ENCODE measurements at places on chromosomes 1 and 21. TPM values are rescaled to one million over a fixed set of nuclear protein-coding genes. Genes with fewer than 3 reads are reported as not detected.

Gene RNU1-4
- total RNA-seq: 1,638 TPM

Gene CELA3B
- total RNA-seq: not detected

Gene KANK4
- total RNA-seq: 21.5 TPM

Gene COQ8A
- 57.2 TPM for total RNA-seq

Gene RAB25
- 138 TPM for total RNA-seq

DNA sequence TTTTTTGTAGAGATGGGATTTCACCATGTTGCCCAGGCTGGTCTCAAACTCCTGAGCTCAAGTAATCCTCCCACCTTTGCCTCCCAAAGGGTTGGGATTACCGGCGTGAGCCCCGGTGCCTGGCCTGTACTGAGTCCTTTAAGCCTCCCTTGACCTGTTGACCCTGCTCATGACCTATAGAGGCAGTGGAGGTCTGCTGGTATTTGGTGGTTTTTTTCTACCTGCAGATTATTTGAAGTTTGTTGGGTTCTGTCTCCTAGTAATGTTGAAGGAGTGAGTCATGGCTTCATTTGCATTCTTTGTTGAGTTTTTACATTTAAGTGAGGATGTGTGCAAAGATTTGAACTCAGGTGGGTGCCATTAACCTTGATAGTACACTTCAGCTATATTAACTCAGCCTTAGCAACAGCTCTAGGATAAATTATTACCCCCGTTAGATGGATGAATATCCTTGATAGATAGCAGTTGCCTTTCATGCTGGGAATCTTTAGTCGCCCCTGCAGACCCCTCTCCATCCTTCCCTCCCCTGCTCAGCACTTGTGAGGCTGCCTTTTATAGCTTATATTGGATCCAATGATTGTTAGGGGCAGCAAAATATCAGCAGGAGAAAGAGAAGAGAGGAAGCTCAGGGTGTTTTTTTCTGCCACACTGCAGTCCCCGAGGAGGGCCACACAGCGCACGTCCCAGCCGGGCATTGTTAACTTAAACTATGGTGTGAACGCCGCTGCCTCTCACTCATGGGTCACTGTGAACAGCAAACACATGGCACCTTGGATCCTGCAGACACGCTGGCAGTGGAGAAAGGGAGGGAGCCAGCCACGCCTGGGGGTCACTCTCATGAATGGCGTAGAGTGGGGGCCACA, 14.9 kb upstream of the NPPB start:
- no peak for DNase-seq
- H3K27me3 ChIP-seq: no peaks in the 10 kb centered on the region
- H3K4me1 ChIP-seq: no peaks in the 10 kb centered on the region

- H3K4me1 ChIP-seq: peaks cover 22% of the 10 kb centered on the region
- peak overlapping the region; percentile 37 for H3K27ac ChIP-seq
- H3K36me3 ChIP-seq: no peaks in the 10 kb centered on the region
- peak overlapping the region; percentile 88 for H3K4me3 ChIP-seq
Measured at GRCh38 chr1:224433041-224433691, 1.4 kb downstream of the WDR26 start.

DNA sequence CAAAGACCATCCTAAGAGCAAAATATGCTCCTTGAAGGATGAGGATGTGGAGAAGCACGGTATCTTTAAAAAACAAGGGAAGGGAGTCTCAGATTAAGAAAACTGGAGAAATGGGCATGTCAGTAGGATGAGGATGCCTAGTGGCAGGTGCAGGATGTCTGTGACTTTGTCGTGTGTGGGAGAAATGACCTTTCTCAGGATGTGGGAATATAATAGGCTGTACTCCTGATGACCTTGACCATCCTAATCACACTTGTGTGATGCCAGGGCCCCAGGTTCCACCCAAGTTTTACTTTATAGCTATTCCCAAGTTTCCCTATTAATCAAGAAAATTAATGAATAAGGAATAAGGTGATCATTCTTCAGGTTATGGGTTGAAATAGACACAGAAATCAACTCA, 12.9 kb downstream of the C1orf116 start:
- no peak overlapping the region for H3K4me3 ChIP-seq
- peak overlapping the region; percentile 64 for H3K27ac ChIP-seq
- H3K27me3 ChIP-seq: no peaks in the 10 kb centered on the region

- H3K27me3 ChIP-seq: no peaks in the 10 kb centered on the region
- no peak overlapping the region for H3K4me3 ChIP-seq
- DNase-seq: no peak
- no peaks in the 10 kb centered on the region for H3K4me1 ChIP-seq
Measured at GRCh38 chr1:22841860-22842281, 130.8 kb downstream of the LACTBL1 start.

GRCh38 chr1:224266105-224266914, 63.7 kb downstream of the NVL start:
- no peak overlapping the region for H3K4me3 ChIP-seq
- no peak overlapping the region for H3K27ac ChIP-seq
- H3K27me3 ChIP-seq: no peaks in the 10 kb centered on the region
- H3K36me3 ChIP-seq: no peaks in the 10 kb centered on the region
- H3K4me1 ChIP-seq: no peaks in the 10 kb centered on the region

GRCh38 chr1:10242811-10243210, 32.4 kb downstream of the KIF1B start:
- H3K4me3 ChIP-seq: no peak overlapping the region
- H3K27me3 ChIP-seq: no peaks in the 10 kb centered on the region
- no peaks in the 10 kb centered on the region for H3K36me3 ChIP-seq
- H3K4me1 ChIP-seq: no peaks in the 10 kb centered on the region

DNA sequence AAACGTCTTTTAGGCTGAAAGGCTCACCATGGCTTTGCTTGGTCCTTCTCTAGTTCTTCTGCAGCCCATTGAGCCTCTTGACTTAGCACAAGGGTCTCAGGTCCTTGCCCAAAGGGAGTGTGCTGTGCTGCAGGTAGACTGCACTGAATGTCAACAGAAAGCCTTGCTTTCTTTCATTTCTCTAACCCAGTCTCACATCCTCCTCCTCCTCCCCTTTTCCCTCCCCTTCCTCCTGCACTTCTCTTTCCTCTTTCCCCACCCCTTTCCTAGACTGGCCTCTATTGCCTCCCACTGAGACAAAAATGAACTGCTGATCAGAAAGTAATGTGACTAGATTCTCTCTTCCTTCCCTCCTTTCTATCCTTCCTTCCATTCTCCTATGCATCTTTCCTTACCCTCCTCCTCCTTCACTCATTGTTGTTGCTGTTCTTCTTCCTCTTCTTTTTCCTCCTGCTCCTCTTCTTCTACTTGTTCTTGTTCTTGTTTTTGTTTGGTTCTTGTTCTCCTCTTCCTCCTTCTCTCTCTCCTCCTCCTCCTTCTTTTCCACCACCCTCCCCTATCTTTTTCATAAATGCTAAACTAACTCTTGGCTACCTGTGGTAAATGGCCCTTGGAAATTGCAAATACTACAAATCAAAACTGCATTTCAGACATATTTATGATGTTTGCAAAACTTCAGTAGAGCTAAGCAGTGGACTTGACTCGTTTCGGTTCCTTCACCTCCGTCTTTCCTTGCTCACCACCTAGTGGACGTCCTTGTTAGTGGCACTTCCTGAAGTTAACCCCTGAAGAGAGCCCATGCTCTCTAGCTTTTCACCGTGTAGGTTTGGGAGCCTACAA, at the start of gene SELL:
Gene SELL (minus strand): TSS at position 152 of the 840 bp plus-strand sequence. CDS start 122 bp downstream, at position 30.
- peak; percentile 74 for DNase-seq
- no peaks in the 10 kb centered on the region for H3K27me3 ChIP-seq
- H3K36me3 ChIP-seq: no peaks in the 10 kb centered on the region
- H3K4me3 ChIP-seq: no peak within 1 kb of the TSS

DNA sequence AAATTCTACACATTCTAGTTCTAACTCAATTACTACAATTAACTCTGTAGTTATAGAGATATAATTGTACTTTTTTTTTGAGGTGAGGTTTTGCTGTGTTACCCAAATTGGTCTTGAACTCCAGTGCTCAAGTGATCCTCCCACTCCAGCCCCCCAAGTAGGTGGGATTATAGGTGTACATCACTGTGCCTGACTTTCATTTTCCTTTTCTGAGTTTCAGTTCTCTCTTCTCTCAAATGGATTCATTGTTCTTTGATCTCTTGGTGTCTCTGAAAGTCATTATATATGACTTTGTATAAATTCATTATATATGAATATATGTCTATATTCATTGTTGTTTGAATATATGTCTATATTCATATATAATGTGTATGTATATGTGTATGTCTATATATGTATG, 74.0 kb upstream of the GALNT2 start:
- H3K4me3 ChIP-seq: no peak overlapping the region
- no peak overlapping the region for H3K27ac ChIP-seq
- no peaks in the 10 kb centered on the region for H3K36me3 ChIP-seq
- DNase-seq: no peak
- no peaks in the 10 kb centered on the region for H3K27me3 ChIP-seq

GRCh38 chr1:51686450-51686849, 69.6 kb downstream of the OSBPL9 start:
- DNase-seq: no peak
- no peak overlapping the region for H3K27ac ChIP-seq
- H3K36me3 ChIP-seq: no peaks in the 10 kb centered on the region
- H3K27me3 ChIP-seq: no peaks in the 10 kb centered on the region
- peaks cover 18% of the 10 kb centered on the region for H3K4me1 ChIP-seq
- no peak overlapping the region for H3K4me3 ChIP-seq

GRCh38 chr1:147722124-147722523, 38.3 kb downstream of the GJA5 start:
- no peak overlapping the region for H3K4me3 ChIP-seq
- H3K27ac ChIP-seq: no peak overlapping the region
- H3K27me3 ChIP-seq: no peaks in the 10 kb centered on the region
- no peak for DNase-seq
- peaks cover 10% of the 10 kb centered on the region for H3K4me1 ChIP-seq
- H3K36me3 ChIP-seq: no peaks in the 10 kb centered on the region

DNA sequence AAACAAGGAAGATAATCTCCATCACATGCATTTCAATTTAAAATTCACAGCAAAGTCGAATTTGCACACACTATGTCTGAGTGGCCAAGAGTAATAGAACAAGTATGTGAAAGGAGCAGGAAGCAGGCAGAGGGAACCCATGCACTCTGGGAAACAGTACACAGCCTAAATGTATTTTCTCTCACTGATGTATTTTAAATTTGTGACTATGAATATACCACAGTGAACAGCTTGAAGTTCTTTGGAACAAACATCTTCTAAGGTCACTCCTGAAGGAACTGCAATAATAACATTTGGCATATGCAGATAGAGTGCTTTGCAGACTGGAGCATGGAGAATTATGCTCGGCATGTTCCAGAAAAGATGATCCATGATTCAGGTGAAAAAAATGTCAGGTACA, 223.1 kb upstream of the PKN2 start:
- H3K27ac ChIP-seq: no peak overlapping the region
- H3K4me1 ChIP-seq: no peaks in the 10 kb centered on the region
- H3K4me3 ChIP-seq: no peak overlapping the region
- no peaks in the 10 kb centered on the region for H3K27me3 ChIP-seq
- H3K36me3 ChIP-seq: no peaks in the 10 kb centered on the region

DNA sequence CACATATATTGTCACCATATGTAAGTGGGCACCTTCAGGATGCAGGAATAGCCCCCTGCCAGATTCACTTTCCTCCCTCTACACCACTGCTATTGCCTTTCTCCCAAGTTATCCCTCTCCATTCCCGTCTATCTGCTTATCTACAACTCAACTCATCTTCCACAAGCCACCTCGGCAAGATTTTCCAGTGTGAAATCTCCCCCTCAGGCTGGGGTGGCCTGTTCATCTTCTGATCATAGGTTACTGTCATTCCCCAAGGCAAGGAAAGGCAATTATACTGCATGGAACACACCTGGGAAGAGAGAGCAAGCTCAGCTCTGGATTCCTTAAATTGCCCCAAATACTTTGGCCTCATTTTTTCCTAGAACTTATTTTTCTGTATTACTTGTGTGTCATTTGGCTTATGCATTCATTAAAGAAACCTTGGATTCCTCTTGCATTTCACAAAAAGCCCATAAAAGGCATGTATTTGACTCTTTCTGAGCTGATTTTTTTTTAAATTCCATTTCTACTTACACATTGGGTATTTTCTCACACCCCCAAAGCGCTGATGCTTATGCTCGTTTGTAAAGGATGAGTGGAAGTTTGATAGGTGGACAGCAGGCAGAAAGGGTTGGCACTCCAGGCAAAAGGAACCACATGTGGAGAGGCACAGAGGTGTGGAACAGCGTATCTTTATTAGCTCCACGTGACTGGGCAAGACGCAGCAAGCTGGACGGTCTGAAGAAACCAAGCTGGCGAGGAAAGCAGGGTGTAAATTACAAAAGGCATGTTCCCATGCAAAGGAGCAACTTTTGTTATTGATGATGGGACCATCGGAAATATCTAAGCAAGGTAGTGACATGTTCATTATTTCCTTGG, 169.7 kb upstream of the RAB4A start:
- DNase-seq: no peak
- no peak overlapping the region for H3K4me3 ChIP-seq
- peaks cover 19% of the 10 kb centered on the region for H3K4me1 ChIP-seq
- H3K27me3 ChIP-seq: no peaks in the 10 kb centered on the region
- H3K27ac ChIP-seq: no peak overlapping the region

DNA sequence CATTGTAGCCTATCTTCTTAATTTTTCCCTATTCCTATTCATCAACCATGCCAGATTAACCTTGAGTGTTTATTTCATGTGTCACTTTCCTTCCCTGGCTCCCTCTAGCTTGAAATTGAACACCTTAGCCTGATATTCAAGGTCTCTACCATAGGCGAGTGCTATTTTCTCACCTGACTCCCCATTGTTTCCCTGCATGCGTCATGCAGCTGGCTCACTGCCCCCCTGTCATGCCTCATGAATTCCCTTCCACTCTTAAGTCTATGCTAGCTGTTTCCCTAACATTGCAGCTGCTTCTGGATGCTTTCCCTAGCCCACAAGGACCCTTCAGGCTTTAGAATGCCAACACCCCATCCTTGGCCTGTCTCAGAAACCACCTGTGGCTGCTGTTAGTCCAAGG, 56.7 kb upstream of the CD1D start:
- H3K4me1 ChIP-seq: no peaks in the 10 kb centered on the region
- no peaks in the 10 kb centered on the region for H3K36me3 ChIP-seq
- H3K27ac ChIP-seq: no peak overlapping the region
- no peaks in the 10 kb centered on the region for H3K27me3 ChIP-seq
- no peak for DNase-seq

DNA sequence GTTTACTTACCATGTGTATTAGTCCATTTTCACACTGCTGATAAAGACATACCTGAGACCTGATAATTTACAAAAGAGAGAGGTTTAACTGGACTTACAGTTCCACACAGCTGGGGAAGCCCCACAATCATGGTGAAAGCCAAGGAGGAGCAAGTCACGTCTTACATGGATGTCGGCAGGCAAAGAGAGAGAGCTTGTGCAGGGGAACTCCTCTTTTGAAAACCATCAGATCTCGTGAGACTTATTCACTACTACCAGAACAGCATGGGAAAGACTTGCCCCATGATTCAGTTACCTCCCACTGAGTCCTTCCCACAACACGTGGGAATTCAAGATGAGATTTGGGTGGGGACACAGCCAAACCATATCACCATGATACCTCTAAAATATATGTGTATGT, 39.3 kb upstream of the ERRFI1 start:
- no peaks in the 10 kb centered on the region for H3K27me3 ChIP-seq
- H3K4me3 ChIP-seq: no peak overlapping the region
- DNase-seq: no peak
